ENCODE measurements at places on chromosomes 2 and 18.

GRCh38 chr18:58505181-58505580 is 123.7 kb downstream of the ALPK2 start:
- no peak for DNase-seq

GRCh38 chr18:34702814-34703213 is 7.3 kb upstream of the DTNA start:
- DNase-seq = no peak

- no peak for DNase-seq
Measured at GRCh38 chr2:20400787-20401488, 45.9 kb upstream of the RHOB start.

DNA sequence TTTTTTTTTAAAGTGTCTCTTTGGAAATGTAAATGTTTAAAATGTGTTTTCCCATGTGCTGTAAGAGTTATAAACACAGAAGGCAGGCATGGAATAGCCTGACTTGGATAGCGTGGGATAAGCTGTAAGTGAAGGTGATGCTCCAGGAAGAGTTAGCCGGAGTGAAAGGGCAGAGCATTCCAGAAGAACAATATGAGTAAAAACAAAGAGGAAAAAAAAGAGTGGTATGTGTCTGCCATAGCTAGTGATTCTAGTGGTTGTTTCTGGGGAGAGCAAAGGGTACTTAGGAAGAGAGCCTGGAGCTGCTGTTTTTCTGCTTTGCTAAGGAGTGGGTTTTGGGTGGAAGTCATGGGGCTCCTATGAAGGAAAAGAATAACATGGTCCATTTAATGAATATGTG is 126.9 kb upstream of the DLGAP1 start:
- DNase-seq = no peak

- no peak for DNase-seq
Measured at GRCh38 chr2:111909079-111909478, 10.7 kb downstream of the MERTK start.

DNA sequence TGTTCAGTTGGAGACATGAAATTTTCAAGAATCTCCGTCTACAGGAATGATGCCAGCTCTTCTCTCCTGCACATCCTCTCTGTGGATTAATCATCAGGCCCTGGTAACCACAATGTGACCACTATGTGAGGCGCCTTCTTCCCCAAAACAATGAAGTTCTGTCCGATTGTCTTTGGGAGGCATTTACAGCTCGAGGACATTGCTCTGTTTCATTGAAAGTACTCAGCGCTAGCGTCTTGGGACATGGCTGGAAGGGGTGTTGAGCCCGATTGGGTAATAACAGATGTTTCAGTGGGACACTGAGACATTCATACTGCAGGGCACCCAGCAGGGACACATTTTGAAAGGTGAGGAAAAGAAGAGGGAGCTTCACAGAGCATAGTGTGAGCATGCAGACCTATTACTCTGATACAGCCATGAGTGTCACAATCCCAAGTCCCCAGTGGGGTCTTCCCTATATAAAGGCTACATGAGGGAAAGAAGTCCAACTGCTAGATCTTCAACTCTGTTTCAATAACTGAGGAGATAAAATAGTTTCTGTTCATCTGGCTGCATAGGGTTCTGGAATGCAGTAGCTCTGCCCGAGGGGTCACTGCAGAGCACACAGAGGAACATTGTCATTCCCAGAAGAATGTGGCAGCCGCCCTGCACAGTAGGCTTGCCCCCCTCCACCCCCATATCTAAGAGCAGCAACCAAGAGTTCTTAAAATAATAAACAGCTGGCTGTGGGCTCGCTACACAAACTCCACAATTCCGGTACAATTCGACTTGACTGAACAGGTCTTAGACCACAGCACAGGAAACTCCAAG is 237.3 kb downstream of the OSR1 start:
- DNase-seq = peak; percentile 57

- DNase-seq = no peak
Measured at GRCh38 chr2:85016446-85016845, 45.5 kb downstream of the KCMF1 start.

- no peak for DNase-seq
Measured at GRCh38 chr2:8230466-8230865, 451.4 kb upstream of the ID2 start.

DNA sequence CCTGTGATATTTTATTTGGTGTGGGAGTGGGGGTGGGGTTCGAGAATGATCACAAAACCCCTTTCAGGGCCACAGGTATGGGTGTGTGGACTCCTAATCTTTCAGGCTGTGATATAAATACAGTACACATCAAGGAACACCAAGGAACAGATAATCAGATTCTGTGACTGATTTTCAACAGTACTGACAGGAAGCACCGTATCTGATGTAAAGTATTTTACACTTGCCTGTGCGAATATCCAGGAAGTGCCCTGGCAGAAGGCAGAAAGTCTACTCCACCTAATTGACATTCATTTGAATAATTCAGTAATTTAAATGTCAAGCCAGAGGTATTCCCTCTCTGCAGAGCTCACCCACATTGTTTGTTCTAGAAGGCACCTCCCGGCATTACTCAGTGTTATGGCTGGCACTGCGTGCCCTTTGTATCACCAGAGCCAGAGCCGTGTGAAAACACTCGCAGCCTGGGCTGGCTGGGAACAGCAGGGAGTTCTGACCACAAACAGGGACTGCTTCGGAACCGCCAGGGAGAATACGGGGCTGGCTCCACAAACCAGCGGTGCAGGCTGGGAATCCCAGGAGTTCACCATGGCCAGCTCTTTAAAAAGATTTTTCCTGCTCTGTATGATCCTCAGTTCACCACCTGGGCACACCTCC is 91.8 kb downstream of the ACVR1 start:
- DNase-seq = peak; percentile 65

GRCh38 chr2:96502891-96503636 is 2.1 kb downstream of the NEURL3 start:
- no peak for DNase-seq

DNA sequence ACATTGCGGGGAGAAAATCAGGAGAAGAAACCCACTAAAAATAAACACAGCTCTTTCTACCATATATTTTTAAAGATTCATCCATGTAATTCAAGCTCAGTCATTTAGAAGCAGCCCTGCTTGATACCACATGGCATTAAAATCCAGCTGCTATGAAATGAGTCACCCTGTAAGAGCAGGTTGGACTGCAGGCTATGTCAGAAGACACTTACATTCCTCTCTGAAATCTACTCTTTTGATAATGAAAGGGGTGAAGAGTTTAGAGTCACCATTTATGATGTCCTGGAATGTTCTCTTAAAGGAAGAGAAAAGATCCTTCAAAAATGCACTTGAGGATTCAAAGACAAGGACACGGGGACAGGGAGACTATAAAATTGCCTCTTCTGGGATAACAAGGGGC is 100.6 kb upstream of the APCDD1 start:
- peak; percentile 47 for DNase-seq

DNA sequence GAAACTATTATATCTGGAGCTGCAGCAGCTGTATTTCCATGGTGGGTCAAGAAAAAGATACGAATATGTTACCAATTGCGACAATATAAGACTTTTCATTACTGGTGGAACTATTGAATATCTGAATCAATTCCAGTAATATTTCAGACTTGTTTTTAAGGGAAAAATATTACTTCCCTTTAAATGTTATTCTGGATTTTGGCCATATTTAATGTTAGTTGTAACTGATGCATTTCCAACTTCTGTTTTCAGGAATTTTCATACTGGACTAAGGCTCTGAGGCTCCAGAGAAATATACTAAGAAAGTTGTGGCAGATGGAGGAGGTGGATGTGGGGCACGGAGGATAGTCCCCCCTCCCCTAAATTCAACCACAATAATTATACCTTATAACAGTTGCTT is 555.2 kb upstream of the SETBP1 start:
- no peak for DNase-seq

GRCh38 chr2:42430188-42430587 is 63.6 kb downstream of the KCNG3 start:
- no peak for DNase-seq

DNA sequence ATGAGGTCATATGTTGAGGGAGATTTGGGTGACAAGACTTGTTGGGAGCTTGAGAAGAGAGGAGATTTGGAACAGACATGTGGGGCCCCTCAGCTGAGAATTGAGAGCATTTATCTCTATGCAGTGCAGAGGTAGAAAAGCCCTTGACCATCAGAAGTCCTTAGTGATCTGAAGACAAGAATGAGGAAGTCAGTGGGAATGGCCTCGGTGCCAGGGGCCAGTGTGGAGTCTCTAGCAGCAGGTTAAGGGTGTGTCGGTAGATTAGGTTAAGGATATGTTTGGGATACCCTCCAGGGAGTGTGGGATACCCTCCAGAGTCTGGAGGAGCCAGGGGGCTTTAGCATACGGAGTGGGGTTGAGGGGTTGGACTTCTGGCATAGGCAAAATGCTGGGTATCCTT is 41.6 kb downstream of the FBXO48 start:
- DNase-seq = no peak

- DNase-seq = no peak
Measured at GRCh38 chr2:58313926-58314325, 72.8 kb upstream of the FANCL start.

DNA sequence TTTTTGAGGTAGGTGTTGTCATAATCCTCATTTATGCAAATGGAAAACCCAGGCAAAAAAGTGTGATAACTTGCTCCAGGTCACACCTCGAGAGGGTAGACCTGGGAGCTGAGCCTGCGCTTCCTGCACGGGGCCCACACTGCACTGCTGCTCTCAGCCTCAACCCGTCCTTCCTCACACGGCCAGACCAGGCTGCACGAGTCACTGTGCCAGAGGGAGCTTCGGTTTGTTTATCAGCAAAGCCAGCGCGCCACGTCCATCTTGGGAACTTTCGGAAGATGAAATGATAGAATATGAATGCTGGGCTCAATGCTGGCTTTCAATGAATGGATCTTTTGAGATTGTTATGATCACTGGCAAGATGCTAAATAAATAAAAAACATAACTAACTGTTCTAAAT is 14.4 kb downstream of the COPS9 start:
- DNase-seq = no peak

DNA sequence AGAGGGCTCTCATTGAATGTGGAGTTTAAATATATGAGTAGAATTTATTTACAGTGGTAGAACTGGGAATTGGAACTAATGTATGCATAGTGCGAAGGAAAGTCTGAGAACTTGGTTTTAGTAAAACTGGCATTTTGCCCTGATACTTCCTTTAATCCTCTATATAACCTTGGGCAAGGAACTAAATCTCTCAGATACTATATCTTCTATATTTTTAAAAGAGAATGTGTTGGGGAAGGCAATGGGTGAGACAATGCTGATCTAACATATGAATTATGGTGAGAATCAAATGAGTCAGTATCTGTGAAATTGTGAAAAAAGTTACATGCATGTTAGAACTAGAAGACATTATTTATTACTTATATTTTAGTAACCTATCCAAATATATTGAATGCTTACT is 2109.4 kb upstream of the PIK3C3 start:
- no peak for DNase-seq

GRCh38 chr2:1717113-1717512 is 27.2 kb downstream of the PXDN start:
- peak; percentile 61 for DNase-seq

DNA sequence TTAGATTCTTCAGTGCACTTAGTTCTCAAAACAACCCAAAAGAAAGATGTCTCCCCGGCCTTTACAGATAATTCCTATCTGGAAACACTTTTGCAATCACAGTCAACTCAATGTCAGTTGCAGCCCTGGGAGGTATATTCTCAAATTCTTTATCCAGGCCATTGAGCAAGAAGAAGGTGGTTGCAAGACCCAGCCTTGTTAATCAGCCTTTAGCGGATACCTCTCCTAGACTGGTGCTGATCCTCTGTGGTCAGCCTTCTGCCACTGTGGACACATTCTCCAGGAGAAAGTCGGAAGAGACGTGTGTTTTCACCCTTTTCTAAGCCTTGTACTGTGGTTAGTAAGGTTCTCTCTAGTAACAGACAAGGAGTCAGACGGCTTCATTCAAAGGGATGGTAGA is 7.8 kb upstream of the FZD7 start:
- DNase-seq = no peak

- no peak for DNase-seq
Measured at GRCh38 chr2:120904379-120904778, 168.7 kb downstream of the GLI2 start.

DNA sequence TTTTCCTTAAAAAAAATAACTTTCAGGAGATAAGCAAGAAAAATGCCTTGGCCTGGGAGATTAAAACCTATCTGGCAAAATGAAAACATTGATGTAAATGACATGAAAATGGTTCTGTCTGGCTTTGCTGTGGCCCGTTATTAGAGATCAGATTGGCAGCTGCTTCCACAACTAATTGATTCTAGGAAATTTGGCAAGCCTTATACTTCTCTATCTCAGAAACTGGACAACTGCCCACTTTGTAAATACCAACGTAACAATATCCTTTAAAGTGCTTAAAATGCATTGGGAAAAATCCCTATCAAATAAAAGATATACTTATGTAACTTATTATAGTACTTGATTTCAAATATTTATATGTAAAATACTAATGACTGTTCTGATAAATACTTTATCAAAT is 14.2 kb upstream of the SKA1 start:
- DNase-seq = no peak

DNA sequence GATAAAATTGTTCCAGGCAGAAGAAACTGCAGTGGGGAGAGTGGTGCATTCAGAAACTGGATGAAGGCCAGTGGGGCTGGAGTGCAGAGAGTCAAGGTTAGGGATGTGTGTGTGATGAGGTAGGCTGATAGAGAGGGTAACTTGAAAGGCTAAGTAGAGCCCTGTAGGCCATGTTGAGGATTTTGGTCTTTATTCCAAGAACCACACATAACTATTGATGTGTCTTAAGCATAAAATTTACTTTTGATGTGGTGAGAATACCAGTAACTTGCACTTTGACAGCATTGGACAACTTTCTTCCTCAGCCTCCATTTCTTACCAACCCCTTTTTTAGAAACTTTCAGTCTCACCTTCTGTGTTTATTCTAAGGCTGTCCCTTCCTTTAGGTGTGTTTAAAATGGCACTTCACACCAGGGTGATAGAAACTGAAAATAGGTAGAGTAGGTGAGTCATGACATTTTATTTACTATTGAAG is 22.6 kb downstream of the MTX2 start:
- DNase-seq = no peak

GRCh38 chr2:239093952-239094351 is 246.1 kb downstream of the TWIST2 start:
- no peak for DNase-seq

DNA sequence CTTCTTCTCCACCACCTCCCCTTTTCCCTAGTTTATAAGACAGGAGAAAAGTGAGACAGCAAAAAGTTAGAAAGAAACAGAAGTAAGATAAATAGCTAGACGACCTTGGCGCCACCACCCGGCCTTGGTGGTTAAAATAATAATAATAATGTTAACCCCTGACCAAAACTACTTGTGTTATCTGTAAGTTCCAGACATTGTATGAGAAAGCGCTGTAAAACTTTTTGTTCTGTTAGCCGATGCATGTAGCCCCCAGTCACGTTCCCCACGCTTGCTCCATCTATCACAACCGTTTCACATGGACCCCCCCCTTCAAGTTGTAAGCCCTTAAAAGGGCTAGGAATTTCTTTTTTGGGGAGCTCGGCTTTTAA is 1.5 kb upstream of the BUB1 start:
- DNase-seq = no peak

DNA sequence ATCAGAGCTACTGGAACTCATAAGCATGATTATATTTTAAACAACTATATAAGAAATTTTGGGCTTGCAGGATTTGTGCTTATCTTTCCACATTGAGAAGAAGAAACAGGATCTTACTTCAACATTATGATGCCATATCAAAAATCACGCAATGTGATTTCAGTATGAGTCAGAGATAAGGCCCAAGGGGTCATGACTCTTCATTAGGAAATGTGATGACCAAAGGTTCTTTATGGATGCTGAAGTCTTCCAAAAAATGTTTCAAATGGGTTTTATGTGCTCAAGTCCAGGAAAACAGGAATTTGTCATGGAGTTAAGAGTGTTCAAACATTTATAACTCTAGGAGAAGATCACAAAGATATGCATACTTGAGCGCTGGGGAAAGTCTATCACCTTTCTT is 7.8 kb upstream of the SERPINB2 start:
- DNase-seq = no peak

Measured in RWPE1 (cell line).